ENCODE measurements at places on chromosomes 5 and 9.

DNA sequence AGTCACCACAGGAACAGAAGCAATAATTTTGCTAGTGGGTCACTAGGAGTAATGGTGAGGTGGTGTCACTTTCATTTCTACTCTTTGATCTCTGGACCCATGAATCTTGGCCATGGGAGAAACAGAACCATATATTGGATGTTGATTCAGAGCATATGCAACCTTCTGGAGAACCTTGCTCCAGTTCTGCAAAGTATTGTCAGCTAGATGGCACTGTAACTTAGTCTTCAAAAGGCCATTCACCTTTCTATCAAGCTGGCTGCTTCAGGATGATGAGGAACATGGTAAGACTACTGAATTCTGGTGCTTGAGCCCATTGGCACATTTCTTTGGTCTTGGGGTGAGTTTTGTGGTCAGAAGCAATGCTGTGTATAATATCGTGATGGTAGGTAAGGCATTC is 129.1 kb upstream of the FBN2 start:
- DNase-seq = no peak

DNA sequence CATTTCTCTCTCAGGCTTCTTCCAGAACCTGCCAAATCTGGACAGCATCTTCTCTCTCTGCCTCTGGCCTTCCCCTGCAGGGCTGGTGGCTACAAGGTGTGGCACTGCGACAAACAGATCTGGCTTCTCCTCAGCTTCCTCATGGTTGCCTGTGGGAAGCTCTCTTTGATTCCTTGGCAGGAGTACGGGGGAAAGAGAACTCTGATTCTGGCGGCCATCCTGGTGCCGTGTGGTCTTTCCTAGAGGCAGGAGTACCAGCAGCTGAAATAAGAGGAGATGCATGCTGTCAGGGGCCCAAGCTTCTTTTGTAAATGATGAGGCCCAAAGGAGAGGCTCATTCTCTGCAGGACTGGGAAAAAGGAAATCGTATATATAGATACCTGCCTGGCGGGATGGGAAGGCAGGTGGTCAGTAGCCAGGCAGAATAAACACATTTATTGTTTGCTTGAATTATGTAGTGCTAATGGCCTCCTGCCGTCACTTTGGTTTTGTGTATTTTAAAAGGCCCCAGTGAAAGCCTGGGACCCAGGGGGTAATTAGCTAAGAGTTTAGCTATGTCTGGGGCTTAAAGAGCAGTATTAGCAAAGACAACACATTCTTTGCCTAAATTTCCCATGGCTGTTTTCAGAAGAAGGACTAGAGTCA is at the start of gene CER1:
CER1 (minus strand) TSS at position 343 of the 645 bp plus-strand sequence; CDS start at position 282, 61 bp downstream.
- DNase-seq = no peak

GRCh38 chr5:174052636-174053035 is 7.1 kb downstream of the NSG2 start:
- DNase-seq = no peak

- no peak for DNase-seq
These were observed 40.8 kb downstream of the CTSL start for GRCh38 chr9:87766697-87767096.

- no peak for DNase-seq
These were observed 141.7 kb downstream of the FGF1 start for GRCh38 chr5:142544071-142544753.

- DNase-seq = no peak
These were observed 230.9 kb downstream of the AUH start for GRCh38 chr9:91130796-91131318.

- DNase-seq = no peak
These were observed 125.1 kb downstream of the GAS1 start for GRCh38 chr9:86822006-86822801.

DNA sequence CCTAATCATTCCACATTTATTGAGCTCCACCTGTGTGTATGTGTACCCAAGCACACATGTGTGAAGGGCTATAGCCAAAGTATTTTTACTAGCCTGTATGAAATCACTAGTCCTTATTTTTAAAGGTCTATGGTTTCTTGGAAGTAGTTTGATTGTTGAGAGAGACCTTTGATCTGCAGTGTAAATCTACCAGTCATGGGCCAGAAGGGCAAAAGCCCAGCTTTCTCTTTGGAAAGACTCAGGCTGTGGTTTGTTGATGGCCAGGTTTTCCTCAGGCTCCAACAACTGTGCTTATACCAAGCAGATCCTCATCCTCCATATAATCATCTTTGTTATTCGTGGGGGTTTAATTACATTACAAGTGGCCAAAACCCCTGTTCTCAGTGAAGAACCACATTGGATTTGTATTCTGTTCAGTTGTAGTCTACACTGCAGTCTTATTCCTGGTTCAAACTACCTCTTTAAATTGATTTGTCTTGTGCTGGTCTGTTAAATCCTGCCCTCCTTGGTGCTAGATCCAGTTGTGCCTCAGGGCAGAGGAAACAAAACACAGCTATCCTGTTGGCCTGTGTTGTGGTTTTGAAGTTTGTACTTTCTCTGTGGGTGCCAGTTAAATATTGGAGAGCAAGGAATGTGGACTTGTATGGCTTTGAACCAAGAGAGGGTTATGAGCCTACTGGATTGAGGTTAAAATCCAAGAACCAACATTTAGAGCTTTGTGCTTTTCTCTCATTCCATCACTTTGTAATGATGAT is 13.3 kb downstream of the CDC26 start:
- no peak for DNase-seq

DNA sequence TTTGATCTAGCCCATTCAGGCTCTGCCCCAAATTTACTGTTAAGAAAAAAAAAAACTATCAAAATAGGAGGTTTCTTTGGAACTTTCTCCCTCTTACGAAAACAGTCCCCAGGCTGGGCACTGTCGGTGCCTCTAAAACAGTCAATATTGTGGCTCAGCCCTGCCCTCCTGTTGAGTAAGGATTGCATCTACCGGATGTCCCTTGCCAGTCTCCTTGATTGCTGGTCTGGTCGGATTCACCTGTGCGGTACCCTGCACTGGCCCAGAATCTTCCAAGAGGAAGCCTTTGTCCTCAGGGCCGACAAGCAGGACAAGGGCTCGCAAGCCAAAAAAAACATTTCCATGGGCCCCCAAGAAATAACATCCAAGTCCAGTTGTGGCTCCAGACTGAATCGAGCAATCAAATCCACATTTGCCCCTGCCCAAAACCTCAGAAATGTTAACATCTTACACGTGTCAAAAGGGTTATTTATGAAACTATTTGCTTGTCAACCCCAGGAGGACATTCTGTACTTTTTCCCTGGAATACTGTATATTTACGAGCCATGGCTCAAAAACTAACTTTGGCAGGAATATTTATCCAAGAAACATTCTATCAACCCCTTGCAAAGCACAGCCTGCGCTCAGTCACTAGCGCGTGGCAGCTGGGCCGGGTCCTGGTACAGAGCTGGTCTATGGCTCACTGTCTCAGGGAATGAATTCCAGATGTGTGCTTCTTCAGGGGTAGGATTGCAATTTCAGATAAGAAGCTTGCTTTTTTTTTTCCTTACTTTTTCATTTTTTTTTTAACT is 129.2 kb upstream of the ADRA1B start:
- DNase-seq = no peak

GRCh38 chr5:73523861-73524260 is 25.6 kb downstream of the BTF3 start:
- DNase-seq = no peak

GRCh38 chr9:81071108-81071507 is 618.2 kb downstream of the TLE1 start:
- no peak for DNase-seq

- no peak for DNase-seq
These were observed 28.9 kb upstream of the SERINC5 start for GRCh38 chr5:80284720-80285119.
